ENCODE measurements at places on chromosomes 2 and 18. TPM values are rescaled to one million over a fixed set of nuclear protein-coding genes. Genes with fewer than 3 reads are reported as not detected.

- peak; percentile 54 for DNase-seq
Observed at GRCh38 chr2:15811367-15811766, 129.0 kb upstream of the MYCN start.

DNA sequence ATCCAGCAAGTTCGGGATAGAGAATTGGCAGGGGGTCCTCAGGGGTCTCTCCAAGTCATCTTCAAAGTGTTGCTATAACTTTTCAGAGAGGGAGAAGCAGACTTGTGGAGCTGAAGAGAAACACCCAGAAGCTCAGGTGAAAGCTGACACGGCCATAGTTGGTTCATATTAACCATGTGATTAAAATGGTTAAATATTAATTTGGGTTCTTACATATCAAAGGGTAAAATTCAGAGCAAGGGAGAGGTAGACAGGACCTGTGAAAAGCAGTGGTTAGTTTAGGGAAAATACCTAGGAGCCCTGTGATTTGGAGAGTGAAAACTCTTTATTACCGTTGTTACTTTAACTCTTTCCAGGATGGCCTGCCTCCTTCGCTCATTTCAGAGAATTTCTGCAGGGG, at the start of gene UGT1A6:
Gene UGT1A6, plus strand, starts transcription at position 243 of the 400 bp plus-strand sequence. Its CDS starts 115 bp downstream, at position 358.
- DNase-seq = no peak

DNA sequence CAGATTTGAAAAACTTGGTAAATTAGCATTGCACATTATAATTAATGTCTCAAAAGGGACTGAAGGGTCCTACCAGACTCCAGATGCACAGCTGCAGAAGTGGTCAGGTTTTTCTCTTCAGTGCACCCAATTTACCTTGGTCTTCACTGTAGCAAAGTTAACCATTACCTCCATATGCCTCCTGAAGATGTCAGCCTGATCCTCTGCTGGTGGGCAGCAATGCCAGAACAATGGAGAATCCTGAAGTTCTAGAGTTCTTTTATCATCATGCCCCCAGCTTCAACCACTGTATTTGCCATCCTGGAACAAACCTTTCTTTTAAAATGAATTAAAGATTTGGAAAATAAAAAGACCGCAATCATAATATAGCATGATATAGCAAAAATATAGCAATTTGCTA, 1774.8 kb upstream of the CELF4 start:
- DNase-seq = no peak

DNA sequence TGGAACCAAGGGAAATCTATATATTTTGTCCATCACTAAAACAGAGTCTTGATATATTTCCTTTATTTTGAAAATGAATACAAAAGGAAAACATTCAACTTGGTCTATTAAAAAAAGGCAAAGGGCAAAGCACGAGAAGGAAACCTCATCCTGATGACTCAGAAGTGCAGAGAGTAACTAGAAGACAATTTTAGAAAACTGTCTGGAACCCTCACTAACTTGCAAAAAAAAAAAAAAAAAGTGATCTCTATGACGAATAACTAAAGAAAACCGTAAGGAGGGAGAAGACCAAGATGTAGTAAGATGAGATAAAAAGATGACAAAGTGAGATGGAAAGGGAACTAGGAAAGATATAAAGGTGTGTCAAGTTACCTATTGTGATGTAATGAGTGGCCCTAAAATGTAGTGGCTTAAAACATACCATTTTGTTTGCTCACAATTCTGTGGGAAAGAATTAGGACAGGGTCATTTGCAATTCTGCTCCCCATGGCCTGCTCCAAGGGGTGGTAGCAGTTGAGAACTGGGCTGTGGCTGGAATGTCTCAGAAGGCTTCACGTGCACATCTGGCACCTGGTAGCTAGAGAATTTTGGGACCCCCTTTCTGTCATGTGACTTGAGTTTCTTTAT, 303.0 kb downstream of the DYSF start:
- DNase-seq = no peak

GRCh38 chr2:233793465-233794127, 15.5 kb downstream of the MROH2A start:
- DNase-seq = no peak

DNA sequence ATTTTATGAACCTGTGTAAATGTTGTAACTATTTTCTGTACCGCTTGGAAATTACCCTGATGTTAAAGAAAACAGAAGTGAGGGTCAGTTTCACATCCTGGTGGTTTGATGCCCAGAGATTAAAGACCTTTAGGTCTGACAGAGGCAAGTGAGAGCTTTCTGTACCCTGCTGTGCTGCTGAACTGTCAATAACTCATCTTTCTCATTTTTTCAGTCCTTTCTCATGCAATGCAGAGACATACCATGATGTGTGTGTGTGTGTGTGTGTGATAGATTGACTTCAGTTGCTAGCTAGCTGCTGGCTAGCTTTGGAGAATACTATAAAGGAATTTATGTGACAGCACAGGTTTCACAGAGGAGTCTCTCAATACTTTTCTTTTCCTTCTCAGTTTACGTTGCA, 2025.6 kb upstream of the LRRTM1 start:
- no peak for DNase-seq

- no peak for DNase-seq
Observed at GRCh38 chr2:238227587-238228032, 12.2 kb downstream of the HES6 start.

- DNase-seq = no peak
Observed at GRCh38 chr2:73999881-74000597, 15.3 kb downstream of the TET3 start.

GRCh38 chr2:186544255-186544675, 45.6 kb upstream of the ITGAV start:
- peak; percentile 87 for DNase-seq

- DNase-seq = no peak
Observed at GRCh38 chr2:105652014-105652796, 92.5 kb upstream of the NCK2 start.

DNA sequence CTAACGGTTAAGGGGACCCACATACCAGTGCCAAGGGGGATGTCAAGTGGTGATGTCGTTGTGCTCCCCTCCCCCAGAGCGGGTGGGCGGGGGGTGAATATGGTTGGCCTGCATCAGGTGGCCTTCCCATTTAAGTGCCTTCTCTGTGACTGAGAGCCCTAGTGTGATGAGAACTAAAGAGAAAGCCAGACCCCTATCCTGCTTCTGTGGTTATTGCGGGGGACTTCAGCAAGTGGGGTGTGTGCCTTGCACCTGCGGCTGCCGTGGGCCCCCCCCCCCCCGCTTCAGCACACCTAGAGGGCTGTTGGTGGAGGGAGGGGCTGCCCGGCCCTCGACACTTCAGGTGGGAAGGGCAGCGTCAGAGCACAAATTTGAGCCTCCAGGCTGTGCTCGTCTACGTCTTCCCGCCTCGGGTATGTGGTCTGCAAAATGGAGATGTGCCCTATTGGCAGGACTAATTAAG, 6.1 kb downstream of the CTDSP1 start:
- no peak for DNase-seq

- no peak for DNase-seq
Observed at GRCh38 chr2:178630581-178630980, 150.3 kb downstream of the PLEKHA3 start.

RMC1 gene
- total RNA-seq = 32.7 TPM

GAL3ST2 gene
- total RNA-seq = not detected

SNED1 gene
- 3.2 TPM for total RNA-seq

UGGT1 gene
- 45.1 TPM for total RNA-seq

TCF23 gene
- not detected for total RNA-seq

NAT8 gene
- total RNA-seq = not detected
